ENCODE measurements at places on chromosomes 4 and X.

GRCh38 chr4:138307319-138307718, 65.2 kb upstream of the SLC7A11 start:
- no peak for DNase-seq

DNA sequence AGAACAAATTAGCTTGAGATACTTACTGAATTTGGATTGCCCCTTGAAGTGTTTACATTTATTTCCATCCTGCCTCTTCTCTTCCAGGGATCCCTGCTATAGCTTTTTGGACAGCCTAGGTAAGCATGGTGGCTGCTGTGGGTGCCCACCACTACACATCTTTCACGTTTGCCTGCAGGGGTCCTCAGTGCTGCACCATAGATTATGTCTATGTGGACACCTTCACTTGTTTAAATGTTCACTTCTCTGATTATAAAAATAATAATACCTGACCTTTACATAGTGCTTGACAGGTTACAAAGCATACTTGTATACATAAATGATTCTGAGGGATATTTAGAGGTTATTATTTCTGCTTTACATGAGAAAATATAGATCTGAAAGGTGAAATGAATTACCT, 67.9 kb upstream of the SLC4A4 start:
- peak; percentile 29 for DNase-seq

GRCh38 chrX:129123795-129124194, 399.5 kb downstream of the SMARCA1 start:
- DNase-seq, result no peak

DNA sequence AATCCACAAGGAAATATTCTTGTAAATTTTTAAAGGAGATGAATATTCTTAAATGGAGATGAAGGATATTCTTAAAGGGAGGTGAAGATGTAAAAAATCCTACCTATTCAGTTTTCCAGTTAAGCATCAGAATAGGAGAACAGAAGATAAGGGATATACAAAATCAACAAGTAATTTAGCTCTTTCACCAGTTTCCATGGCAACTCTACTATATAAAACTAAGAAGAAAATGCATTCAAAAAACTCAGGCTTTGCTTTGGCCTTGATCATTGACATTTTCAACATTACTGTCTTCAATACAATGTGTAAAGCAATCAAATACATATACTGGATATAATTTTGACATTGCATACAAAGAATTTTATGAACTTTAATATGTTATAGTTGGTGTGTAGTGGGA, 622.7 kb upstream of the GRID2 start:
- no peak for DNase-seq

DNA sequence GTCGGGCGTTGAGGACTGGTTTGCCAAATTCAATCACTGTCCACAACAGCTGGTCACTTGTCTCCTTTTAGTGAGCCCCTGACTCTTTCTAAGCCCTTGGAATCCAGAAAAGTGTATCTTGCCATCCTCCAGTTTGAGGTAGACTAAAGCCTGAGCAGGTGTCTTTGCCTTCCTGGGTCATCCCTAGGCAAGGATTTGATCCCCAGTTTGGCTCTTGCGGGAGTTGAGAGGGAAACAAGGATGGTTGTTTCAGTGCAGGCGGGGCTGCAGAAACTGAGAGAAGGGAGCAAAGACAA, 2.2 kb upstream of the FGF5 start:
- no peak for DNase-seq

DNA sequence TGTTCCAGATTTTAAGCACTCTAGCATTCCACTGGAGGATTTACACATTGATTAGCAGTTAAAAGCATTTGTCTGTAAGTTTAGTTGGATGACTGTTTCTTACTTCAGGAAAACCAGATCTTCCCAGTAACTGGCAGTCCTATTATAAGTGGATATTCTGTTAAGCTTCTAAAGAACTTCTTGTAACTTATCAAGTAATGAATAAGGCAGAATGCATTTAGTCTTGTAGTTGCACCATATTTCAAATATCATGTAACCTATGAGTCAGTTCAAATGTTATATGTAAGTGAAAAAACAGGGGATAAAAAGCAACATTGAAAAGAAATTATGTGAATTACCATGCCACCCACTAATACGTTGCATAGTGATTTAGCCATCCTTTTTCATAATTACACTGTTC, 30.2 kb upstream of the TENM3 start:
- DNase-seq, result no peak

DNA sequence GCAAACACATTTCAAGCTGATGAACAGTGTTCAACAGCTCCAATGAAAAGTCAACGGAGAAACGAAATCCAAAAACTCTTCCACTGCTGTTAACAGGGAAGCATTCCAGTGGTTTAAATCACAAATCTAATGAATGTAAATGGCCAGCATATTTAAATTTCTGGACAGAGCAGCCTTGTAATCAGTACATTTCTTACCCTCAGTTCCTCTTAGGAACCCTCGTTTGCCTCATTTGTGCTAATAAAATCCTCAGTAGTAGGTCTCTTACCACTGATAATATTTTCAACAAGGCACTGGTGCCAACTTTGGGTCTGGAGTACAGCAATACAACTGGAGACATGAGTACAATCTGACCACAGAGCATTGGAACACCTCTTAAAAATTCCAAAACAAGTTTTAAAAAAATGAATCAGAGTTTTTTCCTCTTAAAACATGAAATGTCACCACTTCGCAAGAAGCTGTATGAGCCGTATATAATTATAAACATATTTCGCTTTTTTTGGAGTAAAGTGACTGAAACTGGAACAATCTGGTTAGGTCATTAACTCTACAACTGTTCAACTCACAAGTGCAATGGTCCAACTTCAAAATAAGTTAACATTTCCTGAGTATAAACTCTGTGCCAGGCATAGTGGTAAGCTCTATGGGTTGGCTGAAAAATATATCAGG, 211.2 kb downstream of the CPEB2 start:
- no peak for DNase-seq

DNA sequence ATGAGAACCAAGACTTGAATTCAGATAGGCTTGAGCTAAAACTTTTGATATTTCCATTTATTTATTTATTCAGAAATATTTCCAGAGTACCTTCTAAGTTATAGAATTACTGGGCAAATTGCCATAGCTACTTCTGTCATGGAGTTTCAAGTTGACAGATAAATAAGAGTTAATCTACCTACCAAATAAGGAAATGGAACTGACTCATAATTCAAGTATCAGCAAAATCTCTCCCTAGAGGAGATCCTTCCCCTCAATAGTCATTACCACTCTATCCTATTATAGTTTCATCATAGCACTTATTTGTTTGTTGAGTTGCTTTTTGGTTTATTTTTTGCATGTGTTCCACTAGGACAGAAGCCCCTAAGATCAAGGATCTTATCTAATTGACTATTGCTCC, 48.8 kb upstream of the CCSER1 start:
- DNase-seq, result no peak

DNA sequence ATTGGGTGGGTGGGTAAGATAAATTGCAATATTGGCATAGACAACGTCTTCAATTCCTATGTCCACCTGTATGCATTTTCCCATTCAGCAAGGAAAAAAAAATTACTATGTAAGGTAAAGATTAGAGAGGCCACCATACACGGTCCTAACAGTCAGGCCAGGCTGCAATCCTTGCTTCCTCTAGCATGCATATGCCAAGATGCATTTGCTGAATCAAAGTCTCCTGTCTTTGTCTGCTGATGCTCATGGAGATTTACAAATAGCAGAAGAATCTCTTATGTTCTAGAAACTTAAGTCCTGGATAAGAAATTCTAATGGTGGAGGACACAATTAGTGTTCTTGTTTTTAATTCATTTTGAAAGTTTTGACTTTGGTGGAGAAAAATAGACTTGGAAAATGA, 206.8 kb downstream of the PDGFC start:
- no peak for DNase-seq

DNA sequence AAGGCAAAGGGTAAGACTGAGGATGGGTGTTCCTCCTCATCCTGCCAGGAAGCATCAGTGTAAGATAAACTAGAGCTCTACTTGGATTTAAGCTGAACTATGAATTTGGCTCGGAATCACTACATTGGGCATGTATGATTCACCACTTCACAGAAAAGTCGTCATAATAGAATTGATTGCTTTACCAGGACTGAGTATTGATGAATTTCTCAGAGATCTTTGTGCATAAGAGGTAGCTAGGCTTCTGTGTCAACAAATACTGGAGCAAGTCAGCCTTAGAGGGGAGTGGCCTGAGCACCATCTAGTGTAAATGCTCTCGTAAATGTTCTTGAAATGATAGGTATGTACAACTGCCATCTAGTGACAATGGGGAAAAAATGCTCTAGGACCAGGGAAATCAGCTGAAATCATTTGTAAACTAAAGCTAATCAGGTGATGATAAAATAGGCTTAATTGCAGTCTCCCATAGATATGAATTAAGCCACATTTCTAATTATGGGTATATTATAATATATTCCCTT, 309.5 kb upstream of the FMR1 start:
- DNase-seq, result no peak

DNA sequence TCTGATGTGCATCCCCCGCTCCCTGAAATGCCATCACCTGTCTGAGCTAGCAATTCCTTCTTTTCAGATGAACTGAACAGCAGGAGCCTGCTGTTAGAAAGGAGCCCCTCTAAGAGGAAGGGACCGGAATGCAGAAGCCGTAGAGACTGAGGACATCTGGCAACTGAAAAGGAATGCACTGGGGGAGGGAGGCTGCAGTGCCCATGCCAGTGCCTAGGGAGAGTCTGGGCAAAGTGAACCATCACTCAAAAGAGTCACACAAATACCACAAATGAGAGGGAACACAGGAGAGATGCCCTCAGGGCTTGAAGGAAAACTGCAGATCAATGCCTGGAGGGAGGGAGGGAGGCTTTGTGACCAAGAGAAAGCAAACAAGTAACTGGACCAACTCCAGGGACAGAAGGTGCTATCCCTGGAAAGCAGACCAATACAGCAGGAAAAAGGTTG, 93.9 kb upstream of the CBR4 start:
- peak; percentile 32 for DNase-seq

GRCh38 chrX:15973946-15974345, 119.3 kb upstream of the AP1S2 start:
- DNase-seq, result no peak

GRCh38 chrX:6983207-6983955, 164.1 kb upstream of the STS start:
- no peak for DNase-seq

DNA sequence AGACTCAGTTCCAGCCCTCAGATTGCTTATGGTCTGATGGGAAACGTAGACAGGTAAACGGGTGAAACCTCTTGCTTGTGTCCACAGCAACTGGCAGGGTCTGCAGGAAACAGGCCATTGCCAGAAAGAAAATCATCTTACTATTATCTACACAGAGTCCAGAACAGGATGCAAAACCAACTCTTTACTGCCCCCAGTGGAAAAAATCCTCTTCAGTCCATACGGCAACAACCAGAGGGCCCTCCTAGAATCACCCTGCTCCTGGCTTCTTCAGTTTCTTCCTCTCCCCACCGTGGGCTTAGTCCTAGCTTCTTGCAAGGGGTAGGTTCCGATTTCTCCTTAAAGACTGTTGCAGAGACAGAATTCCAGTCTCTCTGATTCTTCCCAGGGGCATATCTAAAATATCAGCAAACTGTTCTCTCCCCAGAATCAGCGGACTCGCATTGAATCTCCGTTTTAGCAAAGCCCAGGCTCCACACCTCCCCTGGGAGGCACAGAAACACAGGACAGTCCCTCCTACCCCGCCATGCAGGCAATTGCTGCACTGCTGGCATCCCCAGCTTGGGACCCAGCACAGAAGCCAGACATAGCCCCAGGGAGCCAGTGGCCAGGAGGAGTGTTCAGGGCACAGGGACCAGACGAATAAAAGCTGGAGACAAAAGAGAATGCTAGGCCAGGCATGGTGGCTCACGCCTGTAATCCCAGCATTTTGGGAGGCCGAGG, 41.0 kb upstream of the SH3RF1 start:
- no peak for DNase-seq

- peak; percentile 67 for DNase-seq
These were observed 1.0 kb downstream of the PGRMC2 start for GRCh38 chr4:128286474-128287058.

DNA sequence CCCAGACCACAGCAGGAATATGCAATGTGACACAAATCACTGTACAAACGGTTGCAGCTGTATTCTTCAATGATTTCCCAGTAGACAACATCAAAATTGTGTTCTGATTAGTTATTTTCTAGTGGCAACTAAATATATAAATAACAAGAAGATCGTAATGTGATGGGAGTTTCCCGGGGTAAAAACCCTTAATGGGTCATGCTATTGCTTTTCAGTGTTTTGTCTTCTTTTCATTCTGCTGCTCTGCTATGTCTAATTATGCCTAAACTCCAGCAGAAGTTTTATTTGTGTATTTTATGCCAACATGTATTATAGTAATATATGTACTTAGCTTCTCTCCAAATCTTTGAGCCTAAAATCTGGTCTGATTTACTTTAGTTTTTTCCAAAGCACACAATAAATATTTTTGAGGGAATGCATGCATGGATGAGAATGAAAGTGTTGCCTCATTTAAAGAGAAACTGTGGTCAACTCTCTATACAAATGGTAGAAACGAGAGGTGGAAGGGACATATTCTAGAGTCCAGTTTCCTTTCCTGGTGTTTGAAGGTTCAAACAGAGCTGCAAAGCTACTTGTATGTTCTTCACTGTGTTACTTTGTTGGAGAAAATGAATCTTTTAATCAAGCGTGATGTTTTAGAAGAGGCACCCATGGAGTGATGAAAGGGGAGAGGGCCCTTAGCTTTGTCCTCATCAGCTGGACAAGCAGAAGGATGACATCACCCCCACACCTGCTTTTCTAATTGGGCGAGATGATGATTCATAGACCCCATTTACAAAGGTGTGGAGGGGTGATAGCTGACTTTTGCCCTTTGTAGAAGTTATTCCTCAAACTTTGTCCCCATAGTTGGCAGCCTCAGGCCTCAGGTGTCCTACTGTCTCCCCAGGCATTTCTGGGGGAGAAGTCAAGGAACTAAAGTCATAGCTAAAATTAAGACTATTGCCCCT, 129.7 kb downstream of the FRAS1 start:
- no peak for DNase-seq

DNA sequence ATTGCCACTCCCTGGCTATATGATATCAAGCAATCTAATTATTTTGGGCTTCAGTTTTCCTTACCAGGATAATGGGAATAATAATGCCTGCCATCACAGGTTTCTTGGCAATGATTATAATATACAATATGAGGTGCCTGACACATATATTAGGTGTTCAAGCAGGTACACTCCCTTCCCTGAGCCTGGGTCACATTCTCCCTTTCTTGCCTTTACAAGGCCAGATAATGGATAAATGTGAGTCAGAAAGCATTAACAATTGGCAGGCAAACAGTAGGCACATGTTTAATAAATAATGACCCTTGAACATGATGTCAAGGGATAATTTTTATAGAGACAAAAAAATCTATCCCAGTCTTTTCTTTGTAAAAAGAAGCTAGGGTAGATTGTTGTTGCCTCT, 17.2 kb downstream of the NDP start:
- no peak for DNase-seq

DNA sequence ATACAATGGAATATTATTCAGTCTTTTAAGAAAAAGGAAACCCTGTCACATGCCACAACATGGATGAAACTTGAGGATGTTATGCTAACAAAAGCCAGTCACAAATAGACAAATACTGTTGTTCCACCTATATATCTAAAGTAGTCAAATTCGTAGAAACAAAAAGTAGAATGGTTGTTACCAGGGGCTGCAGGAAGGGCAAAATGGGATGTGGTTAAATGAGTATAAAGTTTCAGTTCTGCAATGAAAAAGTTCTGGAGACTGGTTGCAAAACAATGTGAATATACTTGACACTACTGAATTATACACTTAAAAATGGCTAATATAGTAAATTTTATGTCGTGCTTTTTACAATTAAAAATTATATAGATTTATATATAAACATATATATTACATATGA, 12.2 kb downstream of the SPOCK3 start:
- DNase-seq, result no peak

GRCh38 chrX:65932173-65933084, 107.5 kb downstream of the VSIG4 start:
- no peak for DNase-seq

GRCh38 chr4:143363332-143363731, 26.7 kb downstream of the GAB1 start:
- DNase-seq, result no peak

Data from kidney (tissue), 22 donors.